Stimulated activated CD4-positive, alpha-beta T cell treated with anti-CD3 and anti-CD28 coated beads, Interleukin-15, amount 100 ng/mL, for 1 hour (primary cell): ENCODE measurements at places on chromosomes 1 and 21.

GRCh38 chr1:61670445-61670844 is 54.5 kb downstream of the TM2D1 start:
- no peak for DNase-seq

DNA sequence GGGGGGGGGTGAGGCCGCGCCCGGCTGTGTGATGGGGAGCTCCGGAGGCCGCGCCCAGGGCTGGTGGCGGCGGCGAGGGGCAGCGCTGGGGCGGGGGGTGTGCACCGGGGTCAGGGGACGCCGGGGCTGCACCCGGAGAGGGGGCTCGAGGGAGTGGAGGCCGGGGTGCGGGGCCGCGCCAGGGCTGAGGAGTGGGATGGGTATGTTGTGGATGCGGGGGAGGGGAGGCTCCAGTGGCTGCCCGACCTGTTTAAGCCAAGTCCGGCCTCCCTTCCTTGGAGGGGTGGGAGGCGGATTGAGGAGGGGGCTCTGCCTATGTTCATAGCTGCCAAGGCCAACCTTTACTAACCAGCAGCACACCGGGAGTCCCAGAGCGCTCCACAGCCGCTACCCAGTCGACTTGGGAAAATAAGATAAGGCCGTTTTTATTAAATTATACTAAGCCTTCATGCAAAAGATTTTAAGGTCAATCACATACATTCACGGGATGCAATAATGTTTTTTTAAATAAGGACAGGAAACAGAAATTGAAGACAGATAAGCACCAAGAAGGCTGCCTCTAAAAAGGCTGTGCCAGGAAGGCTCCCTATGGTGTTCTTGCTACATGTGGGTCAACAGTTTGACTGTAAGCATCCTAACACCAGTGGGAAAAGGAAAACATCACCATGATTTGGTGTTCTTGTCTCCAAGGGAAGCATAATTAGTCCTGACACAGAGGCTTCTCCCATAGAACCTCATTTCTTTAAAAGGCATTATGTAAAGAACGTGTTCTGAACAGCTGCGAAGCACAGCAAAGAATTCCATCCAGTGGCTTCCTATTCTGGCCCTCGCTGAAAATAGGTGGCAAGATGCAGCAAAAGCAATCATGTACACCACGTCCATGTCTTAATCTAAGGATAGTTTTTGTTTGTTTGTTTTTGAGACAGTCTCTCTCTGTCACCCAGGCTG is 626 bp upstream of the HLCS start:
- DNase-seq: no peak

- DNase-seq: no peak
These were observed 8.8 kb downstream of the TMCC2 start for GRCh38 chr1:205236526-205236925.

DNA sequence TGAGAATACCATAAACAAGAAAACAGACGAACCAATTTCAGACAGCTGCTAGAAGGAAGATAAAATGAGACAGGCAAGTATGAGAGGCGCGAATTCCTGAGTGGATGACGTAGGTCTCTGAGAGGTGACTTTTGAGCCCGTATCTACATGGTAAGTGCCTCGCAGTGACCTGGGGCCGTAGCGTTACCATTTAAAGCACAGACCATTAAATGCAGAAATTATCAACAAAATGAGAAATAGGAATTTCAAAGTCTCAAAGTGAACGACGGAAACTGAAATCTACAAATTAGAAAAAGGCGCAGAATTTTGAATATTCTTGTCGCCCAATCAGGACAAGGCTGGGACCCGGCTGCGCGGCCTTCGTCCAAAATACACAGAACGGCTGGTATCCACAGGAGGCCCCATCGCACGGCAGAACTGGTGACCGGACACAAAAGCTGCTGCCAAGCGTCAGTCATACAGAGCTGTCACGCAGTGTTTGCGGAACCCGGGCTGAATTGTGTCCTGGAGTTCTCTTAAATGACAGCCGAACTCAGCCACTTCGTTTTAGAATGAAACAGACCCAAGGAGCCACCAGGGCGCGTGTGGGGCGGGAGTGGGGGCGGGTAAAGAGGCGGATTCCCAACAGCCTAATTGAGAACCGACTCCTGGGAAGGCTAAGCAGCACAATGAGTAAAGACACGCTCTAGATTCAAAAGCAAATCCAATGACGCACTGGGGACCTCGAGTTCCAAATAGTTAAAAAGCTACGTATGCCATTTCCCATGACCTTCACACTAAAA is 13.8 kb upstream of the BOLA1 start:
- peak; percentile 14 for DNase-seq

DNA sequence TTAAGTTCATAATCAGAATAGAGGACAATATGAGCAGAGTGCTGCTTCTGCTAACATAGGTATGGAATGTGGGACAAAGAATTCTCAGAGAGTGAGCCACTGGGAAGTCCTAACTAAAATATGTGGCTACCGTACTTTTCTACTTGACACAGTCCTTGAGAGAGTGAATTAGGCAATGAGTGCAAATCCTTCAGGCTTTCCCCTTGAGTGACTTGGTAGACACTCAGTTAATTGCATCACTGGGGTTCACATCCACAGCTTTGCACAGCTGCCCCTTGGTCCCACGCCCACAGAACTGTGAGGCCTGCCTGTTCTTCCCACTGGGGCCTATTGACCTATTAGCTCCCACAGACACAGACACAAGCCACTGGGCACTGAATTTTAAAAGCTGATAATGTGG is 40.5 kb upstream of the PAXBP1 start:
- no peak for DNase-seq

- DNase-seq: no peak
These were observed 1.2 kb upstream of the WNT3A start for GRCh38 chr1:228005511-228006033.

DNA sequence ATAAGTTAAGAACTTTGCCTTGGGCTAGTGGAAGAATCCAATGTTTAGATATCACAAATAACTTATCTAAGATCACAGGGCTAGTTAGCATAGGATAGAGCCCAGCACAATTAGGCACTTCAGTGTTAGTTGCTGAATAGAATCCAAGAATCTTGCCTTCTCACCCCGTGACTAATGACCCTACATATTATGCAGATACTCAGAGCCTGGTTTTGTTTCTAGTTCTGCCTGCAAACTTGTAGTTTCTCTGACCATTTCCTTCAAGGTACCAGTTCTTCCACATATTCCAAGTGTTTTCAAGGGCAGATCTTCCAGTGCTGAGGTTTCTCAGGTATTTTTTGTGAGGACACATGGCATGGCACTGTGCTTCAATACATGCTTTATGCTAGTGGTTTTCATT is 239.3 kb downstream of the KCNK2 start:
- DNase-seq: no peak

GRCh38 chr1:184533049-184533448 is 146.2 kb downstream of the C1orf21 start:
- no peak for DNase-seq

DNA sequence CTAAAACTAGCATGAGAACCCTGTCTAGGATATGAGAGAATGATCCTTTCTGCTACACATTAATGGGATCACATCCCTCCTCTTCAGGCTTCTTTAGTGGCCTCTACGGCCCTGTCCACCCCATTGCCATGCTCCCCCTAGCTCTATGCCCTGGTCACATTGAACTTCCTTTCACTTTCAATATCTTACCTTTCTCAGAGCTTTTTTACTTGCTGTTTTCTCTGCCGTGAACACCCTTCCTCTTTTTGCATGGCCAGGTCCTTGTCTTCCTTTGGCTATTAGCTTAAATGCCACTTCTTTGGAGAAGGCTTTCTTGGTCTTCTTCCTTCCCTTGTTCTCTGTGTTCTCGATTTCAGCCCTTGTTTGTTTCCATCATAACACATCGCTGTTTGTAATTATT is 97.4 kb downstream of the GIPC2 start:
- DNase-seq: no peak

GRCh38 chr1:183493540-183494245 is 21.4 kb downstream of the SMG7 start:
- DNase-seq: no peak

DNA sequence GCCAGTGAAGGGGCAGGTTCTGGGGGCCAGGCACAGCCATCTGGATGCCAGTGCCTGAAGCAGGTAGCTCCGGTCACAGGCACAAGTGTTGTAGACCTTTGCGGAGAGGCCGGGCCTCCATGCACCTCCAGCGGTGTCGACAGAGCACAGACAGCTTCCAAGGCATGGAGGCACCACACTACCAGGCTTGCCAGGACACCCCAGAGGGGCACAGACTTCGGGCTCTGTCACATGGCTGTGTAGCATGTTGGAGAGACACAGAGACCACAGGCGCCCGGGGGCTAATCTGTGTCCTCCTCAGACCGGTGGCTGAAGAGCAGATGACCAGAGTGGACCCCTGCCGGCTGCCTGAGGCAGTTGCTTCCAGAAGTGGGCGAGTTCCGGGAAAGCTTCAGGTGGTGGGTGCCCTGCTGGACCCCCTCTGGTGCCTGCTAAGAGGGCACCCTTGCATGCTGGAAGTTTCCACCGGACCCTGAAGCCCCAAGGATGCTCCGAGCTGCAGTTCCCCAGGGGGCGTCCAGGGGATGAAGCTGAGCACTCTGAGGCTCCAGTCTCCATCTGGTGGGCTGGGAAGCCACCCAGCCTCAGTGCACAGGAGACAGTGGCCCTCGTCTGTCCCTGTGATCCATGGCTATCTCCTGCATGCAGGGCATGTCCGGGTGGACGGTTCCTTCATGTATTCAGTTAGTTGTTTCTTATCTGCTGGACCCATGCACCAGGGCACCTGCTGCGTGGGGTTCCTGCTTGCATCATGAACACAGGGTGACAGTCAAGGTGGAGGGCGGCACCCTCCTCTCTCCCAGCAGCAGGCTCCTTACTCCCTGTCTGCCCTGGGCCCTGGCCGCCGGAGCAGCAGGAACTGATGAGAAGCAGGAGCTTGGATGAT is 82.4 kb downstream of the OBSCN start:
- DNase-seq: no peak

DNA sequence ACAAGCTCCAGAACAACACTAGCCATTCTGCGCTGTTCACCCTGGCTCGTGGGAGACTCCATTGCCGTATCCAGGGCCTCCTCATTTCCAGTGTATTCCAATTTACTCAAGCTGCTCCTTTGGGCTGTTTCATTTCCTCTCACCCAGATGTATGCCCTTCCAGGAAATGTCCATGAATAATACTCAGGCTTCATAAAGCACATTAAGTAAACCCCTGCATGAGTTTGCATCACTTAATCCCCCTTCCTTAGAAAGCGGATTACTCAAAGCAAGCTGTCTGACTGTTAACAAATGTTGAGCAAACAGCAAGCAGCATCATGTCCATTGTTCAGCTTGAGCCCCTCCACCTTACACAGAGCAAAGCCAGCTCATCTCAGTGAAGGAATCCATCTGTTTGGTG is 403.6 kb upstream of the PBX1 start:
- no peak for DNase-seq

DNA sequence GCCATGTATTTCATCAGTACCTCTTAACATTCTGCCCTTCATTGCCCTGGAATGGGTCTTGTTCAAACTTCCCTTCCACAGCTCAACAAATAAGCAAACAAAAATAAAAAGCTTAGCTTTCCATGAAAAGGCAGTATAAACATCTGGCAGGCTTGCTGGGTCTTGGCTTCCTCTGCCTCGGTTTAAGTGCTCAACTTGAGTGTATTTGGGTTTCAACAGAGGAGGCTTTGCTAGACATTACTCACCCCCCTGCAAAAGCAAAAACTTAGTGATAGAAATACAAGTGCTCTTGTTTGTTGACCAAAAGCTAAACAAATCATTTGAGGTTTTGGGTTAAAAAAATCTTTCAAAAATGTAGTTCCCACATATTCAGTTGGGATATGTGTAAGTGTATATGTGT is 518.5 kb downstream of the PLPP3 start:
- DNase-seq: no peak

- DNase-seq: no peak
These were observed 23.9 kb upstream of the KCTD3 start for GRCh38 chr1:215543191-215543606.

GRCh38 chr1:15513919-15514318 is 10.1 kb downstream of the CASP9 start:
- no peak for DNase-seq

- peak; percentile 65 for DNase-seq
These were observed 3.0 kb downstream of the ITLN2 start for GRCh38 chr1:160951443-160952128.

- no peak for DNase-seq
These were observed 139.2 kb upstream of the KLHDC7A start for GRCh38 chr1:18341291-18342069.

DNA sequence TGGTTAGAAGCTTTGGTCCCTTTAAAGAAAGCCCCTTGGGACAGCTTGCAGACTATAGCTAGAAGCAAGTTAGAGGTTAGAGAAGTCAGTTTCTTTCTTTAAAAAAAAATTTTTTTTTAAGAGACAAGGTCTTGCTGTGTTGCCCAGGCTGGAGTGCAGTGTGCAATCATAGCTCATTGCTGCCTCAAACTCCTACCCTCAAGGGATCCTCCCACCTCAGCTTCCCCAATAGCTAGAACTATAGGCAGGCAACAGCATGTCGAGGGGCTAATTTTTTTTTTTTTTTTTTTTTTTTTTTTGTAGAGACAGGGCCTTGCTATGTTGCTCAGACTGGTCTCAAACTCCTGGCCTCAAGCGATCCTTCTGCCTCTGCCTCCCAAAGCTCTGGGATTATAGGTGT is 44.2 kb upstream of the ZNF326 start:
- DNase-seq: no peak

- no peak for DNase-seq
These were observed 74.2 kb downstream of the PTPN14 start for GRCh38 chr1:214476986-214477870.

- no peak for DNase-seq
These were observed 158.4 kb downstream of the DUSP10 start for GRCh38 chr1:221583465-221583864.

DNA sequence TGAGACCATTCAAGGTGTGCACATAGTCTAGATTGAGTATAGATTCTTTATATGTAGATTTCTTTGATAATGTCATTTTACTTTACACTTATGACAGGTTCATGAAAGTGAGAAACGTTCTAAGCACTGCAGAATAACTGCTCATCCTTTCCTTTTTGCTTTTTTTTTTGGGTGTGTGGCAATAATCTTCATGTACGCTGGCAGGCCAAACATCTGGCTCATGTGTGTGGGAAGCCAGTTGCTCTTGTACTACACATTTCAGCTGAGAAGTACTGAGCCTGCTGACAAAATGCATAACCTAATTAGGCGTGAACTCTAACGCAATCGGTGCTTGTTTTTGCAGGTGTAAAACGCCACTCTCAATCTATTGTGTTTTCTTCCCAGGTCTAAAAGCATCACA is 350.8 kb upstream of the KAZN start:
- no peak for DNase-seq

- DNase-seq: no peak
These were observed 101.7 kb upstream of the KIAA0040 start for GRCh38 chr1:175294179-175294756.

- DNase-seq: peak; percentile 55
These were observed 30.9 kb downstream of the PRDM2 start for GRCh38 chr1:13730751-13731482.

- no peak for DNase-seq
These were observed 22.2 kb upstream of the ZNF678 start for GRCh38 chr1:227541129-227541528.
